ENCODE measurements at places on chromosomes 7 and 10. TPM values are rescaled to one million over a fixed set of nuclear protein-coding genes. Genes with fewer than 3 reads are reported as not detected.

GRCh38 chr10:100374200-100374655 is 27.2 kb downstream of the SCD start:
- DNase-seq, result no peak

DNA sequence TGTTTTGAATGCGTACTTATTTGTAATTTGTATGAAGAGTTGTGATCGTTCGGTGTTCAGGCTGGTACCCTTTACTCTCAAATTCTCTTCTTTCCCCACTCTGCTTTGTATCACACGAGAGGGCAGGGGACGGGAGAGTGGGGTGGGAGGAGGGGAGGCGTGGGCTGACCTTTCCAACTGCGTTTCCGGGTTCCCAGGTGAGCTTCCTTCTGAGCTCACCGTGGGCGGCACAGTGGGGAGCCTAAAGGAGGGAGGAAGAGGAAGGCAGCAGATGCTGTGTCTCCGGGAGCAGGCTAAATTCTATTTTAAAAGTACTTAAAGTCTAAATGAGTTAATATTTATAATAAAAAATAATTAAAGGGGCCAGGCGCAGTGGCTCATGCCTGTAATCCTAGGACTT is 7.4 kb upstream of the XRCC2 start:
- no peak for DNase-seq

- DNase-seq, result no peak
These were observed 45.8 kb upstream of the RHEB start for GRCh38 chr7:151565541-151565940.

DNA sequence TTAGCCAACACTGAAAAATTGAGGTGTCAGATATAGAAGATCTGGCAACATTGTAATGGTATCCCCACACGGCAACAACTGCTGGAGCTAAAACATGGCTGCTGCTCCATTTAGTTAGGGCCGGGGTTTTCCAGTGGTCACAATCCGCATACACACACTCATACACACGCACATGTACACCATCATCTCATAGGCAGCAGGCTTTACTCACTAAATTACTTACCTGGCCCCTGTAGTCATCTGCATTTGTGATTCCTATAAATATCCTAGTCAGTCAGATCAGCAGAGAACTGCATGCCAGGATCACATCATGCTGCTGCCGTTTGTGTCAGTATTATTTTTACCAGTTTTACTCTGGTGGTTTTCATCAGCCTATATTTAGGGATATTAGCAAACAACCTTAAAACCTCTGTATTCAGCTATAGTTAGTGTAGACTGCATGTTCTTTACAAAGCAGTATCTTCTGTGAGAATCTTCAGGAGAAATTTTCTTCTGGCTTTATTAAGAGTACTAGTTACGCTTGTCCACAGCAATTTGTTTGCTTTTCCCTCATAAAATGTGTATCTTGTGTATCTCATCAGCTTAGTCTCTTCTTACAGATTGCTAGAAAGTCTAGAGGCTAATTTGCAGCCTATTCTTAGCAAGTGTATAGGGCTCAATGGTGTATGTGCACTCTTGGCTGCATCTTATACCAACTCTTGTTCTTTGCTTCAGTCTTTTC is 38.3 kb upstream of the PTPN12 start:
- no peak for DNase-seq

- DNase-seq, result no peak
These were observed 14.9 kb downstream of the KCNK18 start for GRCh38 chr10:117212176-117212575.

TMEM176B gene
- 0.24 TPM for total RNA-seq

DNA sequence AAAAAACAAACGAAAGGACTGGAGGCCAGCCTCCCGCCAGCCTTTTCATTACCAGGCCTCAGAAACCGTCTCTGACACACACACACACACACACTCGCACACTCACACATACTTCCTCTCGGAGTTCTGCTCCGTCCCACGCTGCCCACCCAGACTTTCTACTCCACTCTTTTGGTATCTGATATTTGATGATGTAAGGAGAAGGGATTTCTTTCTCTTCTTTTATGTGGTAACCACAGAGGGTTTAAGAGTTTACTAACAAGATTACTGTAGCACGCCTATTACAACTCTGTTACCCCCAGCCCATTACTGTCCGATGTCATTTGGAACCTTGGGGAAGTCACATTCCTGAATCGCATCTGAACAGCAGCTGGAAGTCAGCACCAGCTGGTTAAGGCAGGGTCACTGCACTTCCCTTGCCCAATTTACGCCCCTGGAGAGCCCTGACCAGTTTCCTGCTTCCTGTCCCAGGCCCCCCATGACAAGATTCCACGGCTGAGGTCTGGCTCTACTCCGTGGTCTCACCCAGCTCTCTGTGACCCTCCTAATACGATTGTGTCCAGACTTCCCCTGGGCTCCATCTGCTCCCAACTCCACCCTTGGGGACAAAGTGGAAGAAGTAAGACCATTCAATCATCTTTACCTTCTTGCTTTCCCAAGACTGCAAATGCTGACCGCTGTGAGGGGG is 1.1 kb downstream of the DENND2A start:
- DNase-seq, result no peak

CRPPA gene
- total RNA-seq, result 0.46 TPM

DNA sequence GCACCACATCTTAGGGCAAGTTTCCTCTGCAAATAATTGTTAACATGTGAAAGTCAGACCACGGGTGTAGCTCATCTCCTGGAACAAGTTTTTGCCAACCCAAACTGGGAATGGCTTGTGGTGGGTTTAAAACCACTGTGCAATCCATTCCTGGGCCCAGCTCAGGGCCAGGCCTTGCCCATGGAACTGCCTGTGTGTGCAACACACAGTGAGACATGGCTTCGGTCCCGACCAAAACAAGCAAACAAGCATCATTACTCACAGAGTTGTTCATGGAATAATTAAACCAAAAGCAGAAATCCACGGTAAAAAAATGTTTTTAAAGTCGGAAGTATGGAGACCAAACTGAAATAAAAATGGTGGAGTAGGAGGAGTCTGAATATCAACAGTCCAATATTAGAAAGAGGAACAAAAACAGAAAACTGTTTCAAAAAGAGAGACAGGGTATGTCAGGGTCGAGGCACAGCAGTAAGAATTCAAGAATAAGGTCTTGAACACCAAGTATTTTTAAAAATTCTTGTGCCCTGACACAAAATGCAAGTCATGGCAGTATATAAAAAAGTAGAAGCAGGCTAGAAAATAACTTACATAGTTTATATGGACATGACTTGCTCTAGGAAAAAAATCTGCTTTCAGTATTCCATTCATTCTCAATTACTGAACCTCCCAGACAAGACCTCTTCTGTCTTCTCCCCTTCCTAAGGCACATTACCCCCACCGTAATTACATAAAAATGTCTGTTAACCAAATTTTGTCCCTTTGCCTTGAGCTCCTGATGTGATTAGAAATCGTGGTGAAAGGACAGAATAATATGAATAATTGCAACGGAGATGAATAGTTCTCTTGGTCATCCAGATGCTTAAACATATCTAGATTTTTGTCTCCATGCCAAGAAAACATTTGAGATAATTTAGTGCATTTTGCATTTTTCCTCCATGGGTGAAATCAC is 88.4 kb downstream of the FAS start:
- DNase-seq, result no peak

GRCh38 chr7:21967598-21968003 is 21.9 kb upstream of the CDCA7L start:
- no peak for DNase-seq

DNA sequence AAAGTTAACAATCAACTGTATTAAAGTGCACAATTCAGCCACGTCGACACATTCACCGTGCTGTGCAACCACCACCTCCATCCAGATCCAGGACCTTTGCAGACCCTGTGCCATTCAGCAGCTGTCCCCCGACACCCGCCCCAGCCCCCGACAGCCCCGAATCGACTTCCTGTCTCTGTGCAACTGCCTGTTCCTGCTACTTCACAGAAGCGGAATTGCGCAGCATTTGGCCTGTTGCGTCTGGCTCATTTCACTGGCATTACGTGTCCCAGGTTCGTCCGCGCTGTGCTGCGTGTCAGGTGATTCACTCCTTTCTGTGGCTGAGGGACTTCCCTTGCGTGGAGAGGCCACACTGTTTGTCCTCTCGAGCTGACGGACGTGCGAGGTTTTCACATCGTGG is 33.2 kb upstream of the DNAAF5 start:
- DNase-seq, result no peak

CALHM3 gene
- not detected for total RNA-seq

PROSER2 gene
- total RNA-seq, result 1.9 TPM

VWDE gene
- total RNA-seq, result 0.13 TPM

- DNase-seq, result peak; percentile 1
These were observed 4.0 kb downstream of the OPN4 start for GRCh38 chr10:86658261-86658741.
